Activated CD8-positive, alpha-beta memory T cell treated with anti-CD3 and anti-CD28 coated beads for 48 hours (primary cell): ENCODE measurements at places on chromosomes 1 and 21.

GRCh38 chr1:190679454-190679853 lies 201.8 kb upstream of the BRINP3 start:
- DNase-seq, result no peak

- no peak for DNase-seq
Observed at GRCh38 chr1:66439031-66439740, 94.8 kb upstream of the SGIP1 start.

GRCh38 chr1:234272656-234273312 lies 100.5 kb upstream of the COA6 start:
- DNase-seq, result no peak

DNA sequence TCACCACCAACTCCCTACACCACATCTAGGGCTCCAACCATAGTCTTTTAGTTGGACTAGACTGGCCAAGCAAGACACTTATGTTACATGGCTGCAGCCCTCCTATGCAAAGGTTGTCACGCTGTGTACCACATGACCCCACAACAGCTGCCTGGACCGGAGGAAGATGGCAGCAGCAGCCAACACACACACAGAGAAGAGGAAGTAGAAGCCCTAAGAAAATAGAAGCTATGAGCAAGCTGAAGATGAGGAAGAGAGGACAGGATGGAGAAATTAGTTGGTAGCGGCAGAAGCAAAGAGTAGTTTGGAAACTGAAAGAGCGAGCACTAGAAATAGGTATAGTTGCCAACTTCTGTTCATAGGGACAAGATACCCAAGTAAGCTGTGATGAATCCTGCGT lies 60.8 kb upstream of the RALGPS2 start:
- no peak for DNase-seq

DNA sequence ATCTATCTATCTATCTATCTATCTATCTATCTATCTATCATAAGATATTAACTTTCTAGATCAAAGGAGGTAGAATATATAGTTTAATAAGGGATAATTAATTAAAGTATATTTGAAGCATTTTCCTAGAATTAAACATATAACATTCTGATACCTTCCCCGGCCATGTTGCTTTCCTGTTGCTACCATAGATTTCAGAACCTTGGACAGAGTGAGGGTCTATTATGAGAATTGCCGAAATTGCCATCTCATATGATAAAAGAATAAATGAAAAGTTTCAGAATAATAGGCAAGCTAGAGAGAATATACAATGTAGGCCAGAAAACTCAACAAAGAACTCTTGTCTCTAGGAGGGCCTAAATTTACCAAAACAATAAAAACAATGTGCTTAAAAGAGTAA lies 706.1 kb upstream of the TMPRSS15 start:
- no peak for DNase-seq
